Amniotic stem cell (primary cell): ENCODE measurements at places on chromosomes 6 and 20.

DNA sequence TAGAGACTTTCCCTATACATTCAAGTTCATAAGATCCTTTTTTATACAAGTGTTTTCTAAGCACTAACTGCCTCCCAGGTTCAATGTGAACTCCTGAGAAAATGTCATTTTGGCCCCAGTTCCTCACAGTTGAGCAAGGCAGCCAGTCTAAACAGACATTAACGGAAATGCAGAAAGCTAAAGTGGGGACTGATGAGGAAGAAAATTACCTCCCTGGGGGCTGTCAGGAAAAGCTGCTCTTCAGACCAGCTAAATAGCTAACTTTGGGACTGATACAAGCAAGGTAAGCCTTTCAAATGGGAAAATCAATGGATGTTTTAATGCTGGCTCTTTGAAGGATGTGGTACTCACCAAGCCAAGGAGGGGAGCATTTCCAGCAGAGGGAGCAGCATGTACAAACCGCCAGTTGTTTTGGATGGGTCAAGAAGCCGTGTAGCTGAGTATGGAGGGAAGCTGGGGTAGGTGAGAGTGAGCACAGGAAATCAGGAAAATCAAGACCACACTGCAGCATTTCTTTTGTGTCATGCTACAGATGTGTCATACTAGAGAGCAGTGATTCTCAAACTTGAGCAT is 180.8 kb upstream of the CHD6 start:
- no peak for DNase-seq

DNA sequence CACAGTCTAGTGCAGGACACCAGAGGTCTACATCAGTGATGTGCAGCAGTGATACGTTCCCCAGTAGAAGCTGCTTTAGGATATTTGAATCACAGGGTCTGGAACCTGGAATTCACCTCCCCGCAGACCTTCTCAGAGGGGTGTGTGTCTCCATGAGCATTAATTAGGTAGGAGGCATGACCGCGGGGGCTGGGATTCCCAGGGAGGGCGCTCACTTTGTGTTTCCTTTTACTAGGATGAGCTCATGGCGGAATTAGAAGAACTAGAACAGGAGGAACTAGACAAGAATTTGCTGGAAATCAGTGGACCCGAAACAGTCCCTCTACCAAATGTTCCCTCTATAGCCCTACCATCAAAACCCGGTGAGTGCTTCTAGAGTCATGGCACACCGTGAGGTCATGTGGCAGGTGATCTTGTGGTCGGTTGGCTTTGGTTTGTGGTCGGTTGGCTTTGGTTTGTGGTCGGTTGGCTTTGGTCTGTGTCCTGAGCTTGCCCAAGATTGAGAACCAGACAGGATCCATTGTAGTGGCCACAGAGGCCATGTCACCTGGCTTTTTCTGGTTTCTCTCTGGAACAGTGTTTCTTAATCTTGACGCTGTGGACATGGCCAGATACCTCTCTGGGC is 40.8 kb downstream of the CHMP4B start:
- DNase-seq = no peak

- DNase-seq = no peak
Observed at GRCh38 chr6:139649732-139650131, 275.3 kb upstream of the CITED2 start.

- no peak for DNase-seq
Observed at GRCh38 chr6:93105017-93105416, 314.3 kb downstream of the EPHA7 start.

GRCh38 chr6:33019372-33019771 is 10.0 kb upstream of the HLA-DOA start:
- no peak for DNase-seq

DNA sequence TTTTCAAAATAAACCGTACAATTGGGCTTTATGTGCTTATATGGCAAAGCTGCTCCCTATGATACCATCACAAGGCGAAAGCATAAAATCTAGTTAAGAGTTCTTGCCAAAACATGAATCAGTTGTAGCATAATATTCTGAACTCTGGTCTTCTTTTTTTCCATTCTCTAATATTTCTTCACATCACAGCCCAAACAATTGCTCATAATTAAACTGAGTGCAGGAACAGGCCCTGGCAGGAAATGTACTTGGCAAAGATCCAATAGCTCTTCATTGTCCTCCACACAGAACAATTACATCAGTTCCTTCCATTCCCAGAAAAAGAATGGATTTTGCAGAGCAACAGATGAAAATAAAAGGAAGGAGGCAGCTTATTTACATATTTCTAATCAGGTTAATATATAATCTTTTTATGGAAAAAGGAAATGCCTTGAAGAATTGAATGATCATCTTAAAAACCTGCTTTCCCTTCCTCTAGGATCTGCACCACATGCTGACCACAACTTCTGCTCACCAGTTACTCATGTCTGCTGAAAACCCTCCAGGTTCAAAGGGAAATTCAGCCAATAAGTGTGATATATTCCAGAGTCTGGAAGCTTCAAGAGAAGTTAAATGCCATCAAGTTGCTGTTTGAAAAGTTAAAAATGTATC is 123.3 kb upstream of the COL21A1 start:
- DNase-seq = peak; percentile 35

GRCh38 chr20:47118641-47119040 is 224.0 kb downstream of the EYA2 start:
- no peak for DNase-seq

GRCh38 chr20:49799698-49800097 is 12.9 kb upstream of the SLC9A8 start:
- no peak for DNase-seq

DNA sequence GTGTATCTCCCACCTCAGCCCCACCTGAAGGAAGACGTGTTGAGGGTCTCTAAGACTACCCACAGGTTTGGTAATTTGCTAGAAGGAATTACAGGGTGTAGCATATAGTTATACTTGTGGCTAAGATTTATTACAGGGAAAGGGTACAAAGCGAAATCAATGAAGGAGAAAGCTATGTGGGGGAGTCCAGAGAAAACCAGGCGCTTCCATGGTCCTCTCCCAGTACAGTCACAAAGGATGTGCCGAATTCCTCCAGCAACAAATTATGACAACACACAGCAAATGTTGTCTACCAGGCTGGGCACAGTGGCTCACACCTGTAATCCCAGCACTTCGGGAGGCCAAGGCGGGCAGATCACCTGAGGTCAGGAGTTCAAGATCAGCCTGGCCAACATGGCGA is 64.1 kb upstream of the TGM3 start:
- no peak for DNase-seq

DNA sequence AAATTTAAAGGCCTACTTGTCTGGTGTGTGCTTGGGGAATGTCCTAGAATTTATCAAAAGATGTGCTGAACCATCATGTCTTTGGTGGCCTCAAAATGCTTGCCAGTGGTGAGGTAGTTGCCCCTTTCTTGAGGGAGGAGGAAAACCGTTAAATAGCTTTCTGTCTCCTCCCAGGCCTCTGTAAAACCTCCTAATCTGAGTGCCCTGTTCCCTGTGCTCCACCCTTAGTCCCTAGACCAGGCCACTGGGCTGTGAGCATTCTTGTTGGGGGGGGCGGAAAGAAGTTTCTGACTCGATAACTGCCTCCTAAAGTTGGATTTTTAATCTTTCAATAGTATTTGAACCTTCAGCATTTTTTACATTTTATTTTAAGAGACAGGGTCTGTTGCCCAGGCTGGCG is 23.1 kb downstream of the JARID2 start:
- no peak for DNase-seq

DNA sequence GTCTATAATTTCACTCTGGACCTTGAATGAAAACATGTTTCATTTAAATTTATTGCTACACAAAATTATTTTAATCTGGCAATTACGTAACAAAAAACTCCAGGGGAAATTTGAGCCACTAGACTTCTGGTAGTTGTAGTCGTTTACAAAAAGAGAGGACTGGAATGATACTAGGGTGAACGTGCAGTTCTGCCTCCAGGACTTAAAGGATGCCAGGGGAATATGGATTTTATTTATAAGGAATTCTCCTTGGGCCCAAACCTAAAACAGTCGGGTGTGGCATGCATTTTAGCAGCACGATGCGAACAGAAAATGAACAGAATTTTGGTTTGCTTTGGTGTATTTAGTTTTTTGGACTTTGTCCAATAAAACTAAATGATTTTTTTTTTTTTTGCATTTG is 76.9 kb downstream of the PRL start:
- DNase-seq = no peak

GRCh38 chr6:149895833-149896271 is 2.1 kb downstream of the RAET1E start:
- no peak for DNase-seq

- no peak for DNase-seq
Observed at GRCh38 chr6:159462431-159462830, 230.6 kb downstream of the SOD2 start.

DNA sequence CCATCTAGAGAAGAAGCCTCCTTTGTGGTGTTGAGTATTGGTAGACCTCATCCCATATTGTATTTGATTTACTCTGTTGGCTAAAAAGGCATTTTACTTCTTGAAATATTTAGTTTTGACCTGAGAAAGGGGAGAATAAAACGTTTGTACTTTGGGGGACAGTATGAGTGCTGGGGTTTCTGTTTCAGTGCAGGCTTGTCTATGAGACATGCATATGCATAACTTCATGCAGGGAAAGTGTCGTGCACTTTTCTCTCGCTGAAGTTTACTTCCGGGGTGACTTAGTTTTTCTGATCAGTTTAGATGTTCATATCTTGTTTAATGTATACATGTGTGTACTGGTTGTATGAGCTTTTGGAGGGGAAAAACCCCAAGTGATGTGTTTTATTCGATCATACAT is 59.5 kb downstream of the UTRN start:
- DNase-seq = no peak

DNA sequence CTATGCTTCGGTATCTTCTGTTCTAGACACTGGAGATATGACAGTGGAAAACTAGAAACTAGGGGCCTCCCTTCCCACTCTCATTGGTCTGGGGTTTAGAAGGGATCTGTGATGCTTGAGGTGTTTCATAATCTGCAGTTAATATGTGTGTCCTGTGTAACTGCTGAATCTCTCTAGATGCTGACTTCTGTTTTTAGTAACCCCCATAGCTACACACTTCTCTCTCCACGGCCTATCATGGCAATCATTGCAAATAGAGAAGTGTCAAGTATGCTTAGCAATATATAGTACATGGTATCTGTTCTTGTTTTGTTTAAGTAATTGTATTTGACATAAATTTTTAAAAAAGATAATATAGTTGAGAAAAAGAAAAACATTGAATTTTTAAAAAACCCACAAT is 394.6 kb upstream of the MMS22L start:
- DNase-seq = no peak
